Stimulated activated CD4-positive, alpha-beta T cell treated with anti-CD3 and anti-CD28 coated beads, TNF-alpha, amount 100 ng/mL, for 24 hours (primary cell): ENCODE measurements at places on chromosomes 7 and 10.

GRCh38 chr7:132179080-132179430, 397.2 kb downstream of the PLXNA4 start:
- no peak for DNase-seq

DNA sequence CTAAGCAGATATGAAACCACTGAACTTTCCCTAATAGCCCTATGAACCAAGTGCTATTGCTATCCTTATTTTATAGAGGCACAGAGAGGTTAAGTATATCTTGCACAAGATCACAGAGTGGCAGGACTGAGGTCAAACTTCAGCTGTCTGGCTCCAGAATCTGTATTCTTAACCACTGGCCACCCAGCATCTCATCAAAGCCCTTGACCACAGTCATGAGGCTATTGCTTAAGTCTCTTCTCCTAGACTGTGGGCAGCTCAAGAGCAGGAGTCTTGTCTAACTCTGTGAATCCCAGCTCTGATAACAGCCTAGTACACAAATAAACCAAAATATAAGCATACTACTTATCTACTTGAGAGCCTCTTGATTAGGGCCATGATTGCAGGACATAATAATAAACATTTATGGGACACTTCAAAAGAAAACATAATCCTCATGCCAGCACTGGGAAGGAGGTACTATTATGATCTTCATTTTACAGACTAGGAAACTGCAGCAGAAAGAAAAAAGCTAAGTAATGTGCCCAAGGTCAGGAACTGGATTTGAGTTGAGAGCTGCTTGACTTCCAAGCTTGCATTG, 22.4 kb upstream of the SMC3 start:
- no peak for DNase-seq

GRCh38 chr7:84812021-84812420, 374.8 kb downstream of the SEMA3D start:
- no peak for DNase-seq

- no peak for DNase-seq
These were observed 86.5 kb downstream of the GOLGA7B start for GRCh38 chr10:97936126-97936525.

- DNase-seq = no peak
These were observed 1019.6 kb upstream of the SORCS1 start for GRCh38 chr10:108184114-108184513.

DNA sequence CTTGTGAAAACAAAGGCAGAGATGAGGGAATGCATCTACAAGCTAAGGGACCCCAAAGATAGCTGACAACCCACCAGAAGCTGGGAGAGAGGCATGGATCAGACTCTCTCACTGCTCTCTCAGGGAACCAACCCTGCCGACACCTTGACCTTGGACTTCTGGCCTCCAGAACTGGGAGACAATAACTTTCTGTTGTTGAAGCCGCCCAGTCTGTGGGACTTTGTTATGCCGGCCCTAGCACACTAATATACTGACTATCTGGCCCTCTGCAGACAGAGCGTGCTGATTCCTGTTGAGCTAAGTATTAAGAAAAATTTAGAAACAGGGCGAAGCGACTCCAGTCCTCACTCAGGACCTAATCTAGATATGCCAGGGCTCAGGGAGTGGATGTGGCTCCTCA, 144.3 kb upstream of the TCF7L2 start:
- DNase-seq = no peak

DNA sequence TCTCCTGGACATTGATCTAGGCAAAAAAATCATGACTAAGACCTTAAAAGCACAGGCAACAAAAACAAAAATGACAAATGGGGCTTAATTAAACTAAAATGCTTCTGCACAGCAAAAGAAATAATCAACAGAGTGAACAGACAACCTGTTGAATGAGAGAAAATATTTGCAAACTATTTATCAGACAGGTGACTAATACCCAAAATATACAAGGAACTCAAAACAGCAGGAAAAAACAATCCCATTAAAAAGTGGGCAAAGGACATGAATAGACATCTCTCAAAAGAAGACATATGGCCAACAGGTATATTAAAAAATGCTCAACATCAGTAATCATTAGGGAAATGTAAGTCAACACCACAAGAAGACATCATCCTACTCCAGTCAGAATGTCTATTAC, 166.8 kb downstream of the MTERF1 start:
- DNase-seq = no peak

DNA sequence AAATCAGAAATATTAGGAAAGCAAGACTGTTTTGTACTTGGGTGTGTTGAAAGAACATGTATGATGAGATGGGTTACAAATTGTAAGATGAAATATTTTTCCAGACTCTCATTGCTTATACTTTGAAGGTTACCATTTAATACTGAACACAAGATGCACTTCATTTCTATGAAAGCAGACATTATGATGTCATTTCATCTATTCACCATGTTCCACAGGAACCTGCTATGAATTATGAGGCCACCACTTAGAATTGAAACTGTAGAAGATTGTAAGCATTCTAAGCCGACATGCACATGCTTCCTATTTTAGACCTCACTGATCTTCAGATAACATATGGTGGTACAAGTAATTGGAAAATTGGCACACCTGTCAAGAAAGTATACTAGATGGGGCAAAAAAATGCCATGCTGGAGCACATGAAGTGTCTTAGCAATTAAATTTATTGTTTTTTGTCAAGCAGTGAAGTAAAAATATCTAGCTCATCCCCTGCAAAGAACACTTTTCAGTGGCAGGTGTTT, 195.0 kb downstream of the PHF14 start:
- no peak for DNase-seq

DNA sequence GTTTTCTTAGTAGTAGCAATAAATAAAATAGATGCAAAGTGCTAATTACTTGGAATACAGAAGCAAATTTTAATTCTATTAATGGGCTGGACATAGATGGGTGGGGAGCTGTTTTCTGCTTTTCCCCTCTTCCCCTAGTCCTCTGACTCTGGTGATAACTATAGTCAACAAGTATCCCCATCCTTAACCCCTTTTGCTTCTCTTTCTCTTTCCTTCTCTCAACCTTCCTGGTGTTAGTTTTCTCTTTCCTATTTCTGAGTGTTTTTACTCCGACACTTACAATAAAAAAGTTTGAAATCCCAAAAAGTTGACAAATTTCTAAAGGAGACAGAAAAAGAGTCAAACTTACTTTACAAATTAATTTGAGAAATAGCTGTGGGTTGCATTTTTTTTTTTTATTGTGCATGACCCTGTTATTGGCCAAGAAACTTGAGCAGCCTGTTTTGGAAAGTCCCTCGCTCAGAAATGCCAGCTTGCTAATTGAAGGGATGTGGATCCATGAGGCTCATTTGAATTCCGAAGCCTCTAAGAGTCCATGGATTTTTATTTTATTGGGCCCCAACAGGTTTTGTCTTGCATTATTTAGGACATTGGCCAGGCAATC, 2.4 kb downstream of the FAS start:
- no peak for DNase-seq

DNA sequence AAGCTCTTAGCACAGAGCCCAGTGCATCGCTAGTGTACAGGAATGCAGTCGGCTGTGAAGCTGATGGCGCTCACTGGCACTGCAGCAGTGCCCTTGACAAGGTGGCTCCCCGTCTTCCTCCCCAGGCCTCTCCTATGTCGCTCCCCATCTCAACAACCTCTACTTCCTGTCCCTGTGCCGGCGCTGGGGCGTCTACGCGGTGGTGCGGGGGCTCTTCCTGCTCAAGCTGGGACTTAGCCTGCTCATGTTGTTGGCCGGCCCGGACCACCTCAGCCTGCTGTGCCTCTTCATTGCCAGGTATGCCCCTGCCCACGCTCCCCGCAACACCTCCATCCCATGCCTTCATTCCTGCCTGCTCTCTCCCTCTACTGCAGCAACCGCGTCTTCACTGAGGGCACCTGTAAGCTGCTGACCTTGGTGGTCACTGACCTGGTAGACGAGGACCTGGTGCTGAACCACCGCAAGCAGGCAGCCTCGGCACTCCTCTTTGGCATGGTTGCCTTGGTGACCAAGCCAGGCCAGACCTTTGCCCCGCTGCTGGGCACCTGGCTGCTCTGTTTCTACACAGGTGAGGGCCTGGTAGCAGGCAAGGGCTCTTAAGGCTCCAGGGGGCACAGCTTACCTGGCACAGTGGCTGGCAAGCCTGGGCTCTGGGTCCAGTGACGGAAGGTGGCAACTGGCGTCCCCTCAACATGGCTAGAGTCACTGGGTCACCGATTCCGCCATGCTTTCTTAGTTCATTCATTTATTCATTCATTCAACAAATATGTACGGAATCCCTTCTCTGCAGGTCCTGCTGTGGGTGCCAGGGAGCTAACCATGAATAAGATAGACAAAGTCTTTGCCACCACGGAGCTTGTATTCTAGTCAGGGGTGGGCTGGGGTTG, 22.3 kb upstream of the C10orf95 start:
- no peak for DNase-seq

- DNase-seq = peak; percentile 42
These were observed 9.6 kb downstream of the TRIM56 start for GRCh38 chr7:101094791-101095375.

DNA sequence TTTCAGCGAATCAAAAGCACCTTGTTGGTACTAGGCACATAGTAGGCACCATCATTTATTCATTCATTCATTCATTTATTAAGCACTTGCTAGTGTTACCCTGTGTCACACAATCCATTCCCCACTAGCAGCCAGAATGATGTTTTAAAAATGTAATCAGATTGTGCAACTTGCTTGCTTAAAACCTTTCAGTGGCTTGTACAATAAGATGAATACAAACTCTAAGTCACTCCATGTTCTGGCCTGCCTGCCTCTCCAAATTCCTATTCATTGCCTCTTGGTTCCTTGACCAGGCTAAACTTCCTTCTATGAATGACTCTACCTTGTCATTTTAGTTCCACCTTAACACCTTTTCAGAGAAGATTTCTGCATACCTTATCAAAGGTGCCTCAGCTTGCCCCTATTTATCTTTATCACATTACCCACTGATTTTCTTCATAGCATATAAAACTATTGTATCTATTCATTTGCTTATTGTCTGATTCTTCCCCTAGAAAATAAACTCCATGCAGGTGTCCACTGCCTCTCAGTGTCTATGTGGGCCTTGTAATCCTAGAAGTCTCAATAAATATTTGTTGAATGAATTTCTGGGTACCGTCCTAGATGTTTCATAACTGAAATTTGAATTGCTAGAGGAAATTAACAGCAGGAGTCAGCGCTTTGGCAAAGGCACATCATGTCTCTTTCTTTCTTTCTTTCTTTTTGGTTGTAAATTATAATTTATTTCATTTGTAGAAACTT, 169.5 kb downstream of the TMEM26 start:
- DNase-seq = no peak
